ENCODE measurements at places on chromosomes 13 and 19. TPM values are rescaled to one million over a fixed set of nuclear protein-coding genes. Genes with fewer than 3 reads are reported as not detected.

The SIRT2 gene
- 99.8 TPM for total RNA-seq

The RXFP2 gene
- not detected for total RNA-seq

The TNFSF9 gene
- 0.78 TPM for total RNA-seq

The CEACAM5 gene
- total RNA-seq, result not detected

The NXNL1 gene
- total RNA-seq, result not detected

The ITM2B gene
- total RNA-seq, result 537 TPM

The BLOC1S3 gene
- 5.2 TPM for total RNA-seq

The CCL25 gene
- not detected for total RNA-seq

The TTC9B gene
- total RNA-seq, result not detected

The LAIR1 gene
- total RNA-seq, result 9.1 TPM

The PGLYRP1 gene
- 0.35 TPM for total RNA-seq

The KCTD15 gene
- total RNA-seq, result 10.1 TPM

The ZNF536 gene
- total RNA-seq, result 2.2 TPM

The ATP4B gene
- not detected for total RNA-seq

The PNMA8A gene
- total RNA-seq, result 7.6 TPM

The SMIM44 gene
- total RNA-seq, result not detected

The GPR12 gene
- total RNA-seq, result 0.19 TPM

The GRK1 gene
- total RNA-seq, result 0.11 TPM

The NCR1 gene
- total RNA-seq, result not detected

The TMPRSS9 gene
- total RNA-seq, result not detected

The PALM gene
- 34.0 TPM for total RNA-seq

Measured in Right ventricle myocardium inferior (tissue), 1 donor.